Neural crest cell (in vitro differentiated cells): ENCODE measurements at places on chromosomes 4 and X. TPM values are rescaled to one million over a fixed set of nuclear protein-coding genes. Genes with fewer than 3 reads are reported as not detected.

DNA sequence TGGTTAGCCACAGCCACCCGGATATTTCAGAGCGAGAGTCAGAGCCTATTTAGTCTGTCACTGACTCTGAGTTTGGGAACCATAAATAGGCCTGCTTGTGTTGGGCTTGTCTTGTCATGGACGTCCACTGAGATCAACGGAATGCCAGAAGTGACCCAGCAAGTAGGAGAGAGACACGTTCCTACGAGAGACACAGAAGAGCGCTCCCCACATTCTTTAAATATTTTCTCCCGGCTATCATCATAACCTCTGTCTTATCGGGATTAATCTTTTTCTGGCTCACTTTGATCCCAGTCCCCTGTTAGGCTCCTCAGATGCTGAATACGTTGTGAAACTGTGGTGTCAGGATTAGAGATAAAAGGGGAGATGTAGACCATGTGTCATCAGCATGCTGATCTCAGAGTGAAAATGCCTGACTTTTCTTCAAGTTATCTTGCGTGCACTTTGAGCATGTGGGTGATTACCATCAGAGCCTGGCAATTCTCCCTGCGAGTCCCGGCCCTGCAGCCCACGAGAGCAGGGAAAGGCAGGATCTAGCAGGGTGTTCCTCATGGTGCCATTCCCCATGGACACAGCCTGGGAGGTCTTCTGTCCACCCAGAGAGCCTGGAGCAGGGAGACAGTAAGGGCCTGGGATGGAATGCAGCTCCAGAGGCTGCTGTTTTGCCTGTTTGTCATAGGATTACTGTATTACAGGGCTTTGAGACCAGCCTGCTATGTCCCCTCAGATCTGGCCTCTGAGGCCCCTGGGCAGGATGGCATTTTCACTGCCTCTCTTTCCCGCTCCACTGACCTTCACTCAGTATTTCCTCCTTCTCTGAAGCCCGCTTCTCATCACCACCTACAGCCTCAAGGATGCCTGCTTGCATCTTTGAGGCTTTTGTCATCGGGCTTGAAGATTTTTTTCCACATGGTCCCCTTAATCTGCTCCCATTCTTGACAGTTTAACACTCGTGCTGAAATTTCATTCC is 2.8 kb upstream of the TENM3 start:
- H3K4me3 ChIP-seq = no peak overlapping the region
- H3K27me3 ChIP-seq = no peaks in the 10 kb centered on the region
- H3K27ac ChIP-seq = peak overlapping the region; percentile 9
- H3K4me1 ChIP-seq = peaks cover 30% of the 10 kb centered on the region

- H3K36me3 ChIP-seq = no peaks in the 10 kb centered on the region
- no peak overlapping the region for H3K27ac ChIP-seq
- H3K4me1 ChIP-seq = no peaks in the 10 kb centered on the region
- no peaks in the 10 kb centered on the region for H3K27me3 ChIP-seq
- no peak overlapping the region for H3K4me3 ChIP-seq
- DNase-seq = no peak
Observed at GRCh38 chr4:171340258-171340657, 472.9 kb upstream of the GALNTL6 start.

MFSD8 gene
- 17.8 and 19.4 TPM in 2 replicates for total RNA-seq

- H3K36me3 ChIP-seq = peaks cover 4% of the 10 kb centered on the region
- no peak for DNase-seq
- peaks cover 6% of the 10 kb centered on the region for H3K4me1 ChIP-seq
- H3K27ac ChIP-seq = peak overlapping the region; percentile 12
Observed at GRCh38 chrX:154368630-154369448, 5.6 kb downstream of the FLNA start.

PDCL2 gene
- total RNA-seq = not detected in 2 replicates

- no peak overlapping the region for H3K27ac ChIP-seq
- no peaks in the 10 kb centered on the region for H3K27me3 ChIP-seq
- DNase-seq = no peak
- H3K4me3 ChIP-seq = no peak overlapping the region
Observed at GRCh38 chr4:108072300-108072699, 82.6 kb downstream of the HADH start.

GRCh38 chr4:119667802-119668201 is 39.2 kb upstream of the PDE5A start:
- H3K27me3 ChIP-seq = no peaks in the 10 kb centered on the region
- DNase-seq = no peak
- H3K4me3 ChIP-seq = no peak overlapping the region

- no peaks in the 10 kb centered on the region for H3K27me3 ChIP-seq
- no peak for DNase-seq
- H3K4me1 ChIP-seq = peaks cover 9% of the 10 kb centered on the region
Observed at GRCh38 chr4:111127841-111128240, 505.0 kb upstream of the PITX2 start.

DNA sequence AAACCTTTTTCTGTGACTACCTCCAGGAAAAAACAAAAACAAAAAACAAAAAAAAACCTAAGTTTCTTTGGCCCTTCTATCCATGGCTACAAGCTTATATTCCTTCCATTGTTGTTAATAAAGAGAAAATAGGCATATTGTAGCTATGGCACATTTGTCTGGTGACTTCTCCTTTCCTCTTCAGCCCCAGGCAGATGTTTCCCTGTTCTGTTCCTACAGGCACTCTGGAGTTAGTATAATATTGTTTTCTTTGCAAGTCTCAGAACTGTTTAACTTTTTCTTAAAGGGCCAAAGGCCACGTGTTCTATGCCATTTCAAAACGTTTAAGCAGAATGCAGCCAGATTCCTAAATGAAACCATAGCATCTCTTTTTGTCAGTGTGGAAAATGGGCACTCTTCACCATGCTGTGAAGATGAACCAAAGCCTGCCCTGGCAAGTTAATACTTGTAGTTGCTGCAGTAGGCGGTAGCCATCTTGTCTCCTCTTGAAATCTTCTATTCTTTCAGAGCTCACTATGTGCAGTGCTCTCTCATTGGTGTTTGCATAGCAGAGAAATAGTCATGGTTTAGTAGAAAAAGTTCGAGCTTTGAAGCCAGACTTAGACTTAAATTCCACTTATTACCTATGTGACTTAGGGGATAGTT is 44.8 kb upstream of the MTMR1 start:
- DNase-seq = no peak
- no peaks in the 10 kb centered on the region for H3K27me3 ChIP-seq
- H3K27ac ChIP-seq = no peak overlapping the region
- peaks cover 6% of the 10 kb centered on the region for H3K36me3 ChIP-seq
- no peak overlapping the region for H3K4me3 ChIP-seq

DNA sequence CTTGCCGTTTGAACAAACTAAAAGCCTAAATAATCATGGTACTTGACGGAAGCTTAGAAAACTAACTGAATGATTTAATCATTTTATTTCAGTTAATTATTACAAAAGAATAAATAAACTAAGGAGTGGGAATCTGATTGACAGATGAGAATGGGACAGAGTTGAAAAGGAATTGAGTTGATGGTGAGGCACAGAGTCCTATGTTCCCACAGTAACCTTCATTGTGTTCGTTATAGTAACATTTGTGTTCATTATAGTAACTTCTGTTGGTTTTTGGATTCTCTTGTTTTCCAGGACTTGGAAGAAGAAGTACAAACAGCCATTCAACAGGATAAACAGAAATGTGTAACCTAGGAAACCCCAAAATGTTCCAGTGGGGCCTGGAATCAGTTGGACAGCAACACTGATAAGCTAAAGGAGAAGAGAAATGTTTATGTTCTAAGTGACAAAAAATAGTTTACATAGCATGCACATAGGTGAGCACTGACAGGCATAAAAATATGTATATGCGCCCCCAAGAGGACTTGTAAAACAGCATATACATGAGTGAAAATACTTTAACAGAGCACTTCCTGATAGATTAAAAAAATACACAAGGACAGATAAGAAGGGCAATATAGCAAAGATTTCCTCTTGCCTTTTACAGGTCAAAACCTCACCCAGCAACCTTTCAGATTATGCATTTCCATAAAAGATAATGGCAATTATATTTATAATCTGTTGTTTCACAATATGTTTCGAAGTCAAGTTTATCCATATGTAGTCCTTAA is 218.6 kb upstream of the HTR2C start:
- H3K36me3 ChIP-seq = no peaks in the 10 kb centered on the region
- DNase-seq = no peak
- H3K4me1 ChIP-seq = peaks cover 10% of the 10 kb centered on the region
- H3K27me3 ChIP-seq = no peaks in the 10 kb centered on the region
- H3K27ac ChIP-seq = no peak overlapping the region
- H3K4me3 ChIP-seq = no peak overlapping the region

- no peaks in the 10 kb centered on the region for H3K36me3 ChIP-seq
- H3K27ac ChIP-seq = no peak overlapping the region
- DNase-seq = no peak
- no peak overlapping the region for H3K4me3 ChIP-seq
- H3K4me1 ChIP-seq = peaks cover 32% of the 10 kb centered on the region
Observed at GRCh38 chr4:93747220-93747619, 81.3 kb upstream of the ATOH1 start.

- DNase-seq = no peak
- H3K27ac ChIP-seq = no peak overlapping the region
- H3K27me3 ChIP-seq = peaks cover 2% of the 10 kb centered on the region
- H3K4me3 ChIP-seq = no peak overlapping the region
- H3K4me1 ChIP-seq = peaks cover 6% of the 10 kb centered on the region
- no peaks in the 10 kb centered on the region for H3K36me3 ChIP-seq
Observed at GRCh38 chrX:149908308-149908707, 21.1 kb upstream of the HSFX4 start.
